ENCODE measurements at places on chromosomes 3 and 15.

- no peak for DNase-seq
Measured at GRCh38 chr3:25424614-25425013, 3.4 kb upstream of the RARB start.

DNA sequence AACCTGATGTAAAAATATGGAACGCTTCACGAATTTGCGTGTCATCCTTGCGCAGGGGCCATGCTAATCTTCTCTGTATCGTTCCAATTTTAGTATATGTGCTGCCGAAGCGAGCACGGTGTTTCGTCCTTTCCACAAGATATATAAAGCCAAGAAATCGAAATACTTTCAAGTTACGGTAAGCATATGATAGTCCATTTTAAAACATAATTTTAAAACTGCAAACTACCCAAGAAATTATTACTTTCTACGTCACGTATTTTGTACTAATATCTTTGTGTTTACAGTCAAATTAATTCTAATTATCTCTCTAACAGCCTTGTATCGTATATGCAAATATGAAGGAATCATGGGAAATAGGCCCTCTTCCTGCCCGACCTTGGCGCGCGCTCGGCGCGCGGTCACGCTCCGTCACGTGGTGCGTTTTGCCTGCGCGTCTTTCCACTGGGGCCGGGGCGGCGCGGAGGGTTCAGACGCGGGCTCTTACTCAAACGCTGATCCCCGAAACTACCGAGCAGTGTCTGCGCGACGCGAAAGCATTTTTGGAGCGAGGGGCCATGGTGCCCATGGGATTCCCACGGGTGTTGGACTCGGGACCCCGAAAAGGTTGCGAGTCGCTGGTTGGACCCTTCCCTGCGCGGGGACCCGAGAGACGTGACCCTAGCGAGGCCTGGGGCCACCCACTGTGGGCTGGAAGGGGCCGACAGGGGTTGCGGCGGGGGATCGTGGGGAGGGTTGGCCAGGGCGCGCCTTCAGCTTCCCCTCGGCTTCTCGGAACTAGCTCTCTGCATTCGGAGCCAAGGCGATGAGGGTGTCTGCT, at the start of gene RNU6-1:
TSS of gene RNU6-1 (minus strand) at position 117 of the 820 bp plus-strand sequence.
- DNase-seq = peak; percentile 94

DNA sequence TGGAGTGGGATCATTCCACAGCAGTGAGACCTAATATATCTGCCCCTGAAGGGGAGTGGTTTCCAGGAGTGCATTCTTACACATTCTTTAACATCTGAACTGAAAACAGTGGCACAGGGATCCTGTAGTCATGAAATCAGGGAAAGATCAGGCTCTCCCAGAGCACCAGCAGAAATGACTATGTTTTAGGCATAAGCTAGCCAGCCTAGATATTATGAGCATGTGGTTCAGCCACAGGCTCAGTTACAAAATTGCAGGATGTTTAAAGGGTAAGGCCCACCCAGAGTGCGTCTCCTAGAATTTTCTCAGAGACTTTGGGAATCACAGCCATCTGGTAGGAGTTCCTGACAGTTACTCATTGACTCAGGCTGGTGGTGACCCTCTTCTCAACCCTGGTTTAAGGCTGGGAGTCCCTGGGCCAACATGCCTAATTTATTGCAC, 20.9 kb downstream of the FSTL1 start:
- DNase-seq = no peak

GRCh38 chr3:76470285-76470684, 569.6 kb upstream of the ROBO2 start:
- no peak for DNase-seq

GRCh38 chr3:186098740-186099139, 10.1 kb downstream of the ETV5 start:
- DNase-seq = no peak

DNA sequence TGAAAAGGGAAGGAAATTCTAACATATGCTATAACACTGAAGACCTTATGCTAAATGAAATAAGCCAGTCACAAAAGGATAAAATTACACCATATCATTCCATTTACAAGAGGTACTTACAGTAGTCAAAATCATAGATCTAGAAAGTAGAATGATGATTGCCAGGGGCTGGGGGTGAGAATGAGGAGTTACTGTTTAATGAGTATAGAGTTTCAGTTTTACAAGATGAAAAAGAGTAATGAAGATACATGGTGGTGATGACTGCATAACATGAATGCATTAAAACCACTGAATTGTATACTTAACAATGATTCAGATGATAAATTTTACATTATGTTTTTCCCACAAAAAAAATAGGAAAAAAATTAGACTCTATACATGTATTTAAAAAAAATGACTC, 152.6 kb downstream of the SCAPER start:
- no peak for DNase-seq

- DNase-seq = no peak
Measured at GRCh38 chr15:101024073-101024695, 105.0 kb downstream of the LRRK1 start.

DNA sequence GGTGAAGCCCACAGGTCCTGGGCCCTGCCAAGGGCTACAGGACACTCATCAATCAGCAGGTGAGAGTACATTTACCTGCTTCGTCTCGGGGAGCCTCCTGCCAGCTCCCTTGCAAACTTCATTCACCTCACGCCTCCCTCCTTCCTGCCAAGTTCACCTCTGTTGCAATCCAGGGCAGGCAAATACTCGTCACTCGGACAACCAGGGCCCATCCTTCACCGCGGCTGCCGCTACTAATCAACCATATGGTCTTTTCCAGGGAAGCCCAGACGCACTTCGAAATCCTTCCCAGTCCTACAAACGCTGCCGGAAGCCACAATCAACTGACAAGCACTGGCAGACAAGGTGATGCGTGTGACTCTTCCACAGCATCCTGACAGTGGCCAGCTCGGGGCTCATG, 200.7 kb upstream of the NSMCE3 start:
- DNase-seq = no peak

DNA sequence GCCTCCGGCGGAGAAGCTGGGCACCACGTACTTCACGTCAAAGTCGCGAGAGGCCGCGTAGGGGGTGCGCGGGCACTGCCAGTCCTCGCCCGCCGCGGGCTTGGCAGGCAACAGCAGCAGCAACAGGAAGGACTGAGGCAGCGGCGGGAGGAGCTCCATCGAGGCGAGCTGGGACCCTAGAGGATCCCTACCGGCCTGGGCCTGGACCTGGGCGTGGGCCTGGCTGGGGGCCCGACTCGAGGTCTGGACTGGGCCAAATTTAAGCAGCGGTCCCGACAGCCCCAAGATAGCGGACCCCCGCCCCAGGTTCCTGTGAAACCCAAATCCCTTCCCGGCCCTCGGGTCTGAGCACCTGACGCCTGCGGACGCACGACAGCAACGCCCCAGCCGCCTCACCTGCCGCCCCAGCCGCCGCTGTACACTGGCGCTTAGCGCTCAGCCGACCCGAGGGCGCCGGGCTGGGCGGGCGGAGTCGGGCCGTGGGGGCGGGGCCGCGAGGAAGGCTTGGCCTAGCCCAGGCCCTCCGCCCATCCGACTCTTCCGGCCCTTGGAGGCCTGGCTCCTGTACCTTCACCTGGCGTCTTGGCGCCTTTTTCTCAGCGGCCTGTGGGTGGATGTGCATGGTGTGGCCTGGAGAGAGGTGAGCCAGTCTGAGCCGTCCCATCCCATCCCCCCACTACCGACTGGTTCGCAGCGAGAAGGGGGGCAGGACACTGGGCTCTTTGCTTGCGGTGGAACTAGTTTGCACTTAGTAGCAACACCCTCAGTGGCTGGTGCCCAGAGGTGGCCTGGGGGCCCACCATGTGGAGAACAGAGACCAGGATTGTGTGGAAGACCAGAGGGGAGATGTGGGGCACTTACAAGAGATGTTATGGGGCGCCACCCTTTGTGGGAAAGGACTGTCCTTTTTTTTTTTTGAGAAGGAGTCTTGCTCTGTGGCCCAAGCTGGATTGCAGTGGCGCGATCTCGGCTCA, at the start of gene MST1R:
TSS of gene MST1R (minus strand) at position 423 of the 974 bp plus-strand sequence. CDS start at position 159, 264 bp downstream.
- DNase-seq = no peak

GRCh38 chr15:45434078-45434567, 55.8 kb upstream of the GATM start:
- DNase-seq = no peak

- no peak for DNase-seq
Measured at GRCh38 chr3:141401095-141401494, 32.8 kb downstream of the ZBTB38 start.

- no peak for DNase-seq
Measured at GRCh38 chr3:143897576-143898295, 49.5 kb upstream of the SLC9A9 start.

GRCh38 chr3:16200411-16200810, 25.9 kb downstream of the GALNT15 start:
- no peak for DNase-seq

DNA sequence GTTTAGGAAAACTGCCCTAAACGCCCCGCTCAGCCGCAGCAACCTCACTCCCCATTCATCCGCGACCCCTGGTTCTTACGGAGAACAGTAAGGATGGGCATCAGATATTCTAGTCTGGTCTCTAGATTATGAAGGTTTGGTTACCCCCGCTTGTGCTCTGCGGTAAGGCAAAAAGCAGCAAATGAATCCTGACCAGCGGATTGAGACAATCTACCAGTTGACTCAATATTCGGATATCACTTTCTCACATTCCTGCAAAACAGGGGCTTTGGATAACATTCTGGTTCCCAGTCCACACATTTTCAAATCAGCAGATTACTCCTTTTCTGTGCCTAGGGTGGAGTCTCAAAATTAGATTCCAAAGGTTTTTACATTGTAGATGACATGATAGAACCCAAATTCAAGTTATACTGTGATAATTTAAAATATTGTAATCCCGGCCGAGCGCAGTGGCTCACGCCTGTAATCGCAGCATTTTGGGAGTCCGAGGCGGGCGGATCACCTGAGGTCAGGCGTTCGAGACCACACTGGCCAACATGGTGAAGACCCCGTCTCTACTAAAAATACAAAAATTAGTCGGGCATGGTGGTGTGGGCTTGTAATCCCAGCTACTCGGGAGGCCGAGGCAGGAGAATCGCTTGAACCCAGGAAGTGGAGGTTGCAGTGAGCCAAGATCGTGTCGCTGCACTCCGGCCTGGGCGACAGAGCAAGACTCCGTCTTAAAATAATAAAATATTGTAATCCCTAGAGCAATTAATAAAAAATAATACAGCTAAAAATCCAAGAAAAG, 1.1 kb upstream of the CYFIP1 start:
- DNase-seq = no peak

- DNase-seq = peak; percentile 14
Measured at GRCh38 chr3:89851974-89852621, 744.7 kb downstream of the EPHA3 start.

- no peak for DNase-seq
Measured at GRCh38 chr3:39879581-39879980, 70.2 kb downstream of the MYRIP start.

- no peak for DNase-seq
Measured at GRCh38 chr3:146543461-146544001, 876 bp downstream of the PLSCR1 start.

- DNase-seq = peak; percentile 66
Measured at GRCh38 chr15:81809543-81809942, 236.3 kb downstream of the MEX3B start.

DNA sequence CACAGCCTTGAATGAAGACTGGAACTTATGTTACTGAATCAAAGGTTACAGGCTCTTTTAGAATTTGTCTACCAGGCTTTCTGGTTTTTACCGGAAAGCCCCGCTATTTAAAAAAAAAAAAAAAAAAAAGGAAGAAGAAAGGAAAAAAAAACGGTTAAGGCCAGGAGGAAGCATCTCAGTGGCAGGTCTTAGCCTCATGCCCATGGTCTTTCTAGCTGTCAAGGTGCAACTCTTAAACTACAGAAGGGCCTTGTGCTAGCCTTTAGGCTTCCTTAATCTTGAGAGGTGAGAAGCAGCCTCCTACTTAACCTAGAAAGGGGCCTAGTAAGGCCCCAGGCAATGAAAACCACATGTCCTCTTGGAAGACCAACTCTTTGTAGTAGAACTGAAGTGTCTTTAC, 77.5 kb downstream of the TBC1D5 start:
- DNase-seq = no peak

DNA sequence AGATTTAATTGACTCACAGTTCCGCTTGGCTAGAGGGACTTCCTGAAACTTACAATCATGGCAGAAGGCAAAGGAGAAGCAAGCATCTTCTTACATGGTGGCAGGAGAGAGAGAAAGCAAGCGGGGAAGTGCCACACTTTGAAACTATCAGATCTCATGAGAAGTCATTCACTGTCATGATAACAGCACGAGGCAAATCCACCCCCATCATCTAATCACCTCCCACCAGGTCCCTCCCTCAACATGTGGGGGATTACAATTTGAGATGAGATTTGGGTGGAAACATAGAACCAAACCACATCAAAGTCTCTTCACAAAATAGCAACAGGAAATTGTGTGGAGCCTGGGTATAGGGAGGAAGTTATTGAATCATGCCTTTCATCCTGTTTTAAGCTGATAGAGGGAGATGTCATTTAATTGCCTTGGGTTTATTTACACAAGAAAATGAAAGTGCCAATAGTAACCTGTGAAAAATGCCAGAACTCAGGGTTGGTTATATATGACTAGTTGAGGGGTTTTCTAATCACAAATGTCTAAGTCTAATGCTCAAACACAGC, 624.8 kb upstream of the LMCD1 start:
- peak; percentile 98 for DNase-seq

- no peak for DNase-seq
Measured at GRCh38 chr15:39265261-39265660, 315.6 kb upstream of the THBS1 start.

- no peak for DNase-seq
Measured at GRCh38 chr15:92751528-92751927, 96.0 kb upstream of the FAM174B start.

- DNase-seq = no peak
Measured at GRCh38 chr3:1017870-1018269, 75.0 kb upstream of the CNTN6 start.

DNA sequence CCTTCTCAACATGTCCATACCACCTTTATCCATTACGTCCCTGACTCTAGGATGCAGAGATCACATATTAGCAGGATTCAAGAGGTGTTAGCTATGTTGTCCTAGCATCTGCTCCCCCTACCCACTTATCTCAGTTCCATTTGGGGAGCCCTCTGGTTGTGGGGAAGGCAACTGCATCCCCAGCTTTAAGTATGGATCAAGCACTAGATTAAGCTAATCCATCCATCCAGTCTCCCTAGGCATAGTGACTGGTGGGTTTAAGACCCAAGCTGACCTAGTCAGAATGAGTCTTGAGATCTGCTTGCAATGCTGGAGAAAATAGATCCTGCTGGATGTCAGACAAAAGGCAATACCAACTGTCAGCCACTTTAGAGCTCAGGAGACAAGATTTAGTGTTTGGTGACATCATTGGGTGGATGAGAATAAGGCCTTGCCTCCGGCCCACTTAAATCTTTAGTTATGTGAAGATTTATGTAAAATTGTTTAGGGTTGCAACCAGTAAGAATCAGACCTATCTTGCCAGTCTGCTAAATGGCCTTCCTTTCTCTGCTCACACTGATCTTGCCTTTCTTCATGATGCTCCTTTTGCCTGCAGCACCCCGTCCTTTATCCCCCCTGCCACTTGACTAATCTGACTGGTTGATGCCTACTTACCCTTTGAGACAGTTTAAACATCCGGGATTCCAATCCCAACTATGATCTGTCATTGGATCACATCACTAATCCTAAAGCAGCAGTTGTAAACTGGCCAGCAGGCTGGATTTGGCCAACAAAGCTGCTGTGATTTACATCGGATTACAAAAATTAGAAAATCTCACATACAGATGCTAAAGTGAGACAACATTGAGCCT, 2.1 kb upstream of the ISY1 start:
- DNase-seq = no peak

GRCh38 chr3:125403789-125404188, 28.7 kb upstream of the ZNF148 start:
- no peak for DNase-seq

- no peak for DNase-seq
Measured at GRCh38 chr3:39222462-39222861, 30.1 kb upstream of the XIRP1 start.

GRCh38 chr3:57160076-57160764, 4.9 kb downstream of the IL17RD start:
- DNase-seq = no peak
